ENCODE measurements at places on chromosomes 12 and 14.

- no peak for DNase-seq
Measured at GRCh38 chr12:85955127-85955526, 81.0 kb downstream of the NTS start.

DNA sequence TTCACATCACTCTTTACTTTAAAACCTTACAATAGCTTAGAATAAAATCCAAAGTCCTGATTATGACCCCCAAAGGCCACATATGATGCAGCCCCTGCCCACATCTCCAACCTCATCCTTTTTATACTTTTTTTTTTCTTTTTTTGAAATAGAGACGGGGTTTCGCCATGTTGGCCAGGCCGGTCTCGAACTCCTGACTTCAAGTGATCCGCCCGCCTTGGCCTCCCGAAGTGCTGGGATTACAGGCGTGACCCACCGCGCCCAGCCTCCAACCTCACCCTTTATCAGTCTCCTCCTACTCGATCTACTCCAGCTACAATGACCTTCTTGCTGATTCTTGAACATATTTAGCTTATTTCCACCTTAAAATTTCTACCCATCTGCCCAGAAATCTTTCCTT lies 1.2 kb upstream of the MAPKAPK5 start:
- no peak for DNase-seq

- DNase-seq = no peak
Measured at GRCh38 chr12:96985515-96986362, 78.7 kb downstream of the NEDD1 start.

DNA sequence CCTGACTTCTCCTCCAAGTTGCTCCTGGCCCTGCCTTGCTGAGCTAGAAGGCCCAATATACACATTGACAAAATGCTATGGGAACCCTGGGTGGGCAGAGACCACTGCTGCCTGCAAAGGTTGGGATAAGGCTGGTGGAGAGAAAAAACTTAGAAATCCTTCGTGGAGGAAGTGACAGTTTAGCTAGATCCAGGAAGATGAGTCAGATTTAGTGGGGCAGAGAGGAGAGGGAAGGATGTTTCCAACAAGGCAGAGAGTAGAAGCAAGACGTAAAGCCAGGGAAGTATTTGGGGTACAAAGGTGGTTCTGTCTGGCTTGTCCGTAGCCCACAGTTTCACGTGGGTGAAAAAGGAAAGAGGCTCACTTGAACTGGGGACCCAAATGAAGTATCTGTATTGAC lies 69.0 kb upstream of the CLMN start:
- no peak for DNase-seq

DNA sequence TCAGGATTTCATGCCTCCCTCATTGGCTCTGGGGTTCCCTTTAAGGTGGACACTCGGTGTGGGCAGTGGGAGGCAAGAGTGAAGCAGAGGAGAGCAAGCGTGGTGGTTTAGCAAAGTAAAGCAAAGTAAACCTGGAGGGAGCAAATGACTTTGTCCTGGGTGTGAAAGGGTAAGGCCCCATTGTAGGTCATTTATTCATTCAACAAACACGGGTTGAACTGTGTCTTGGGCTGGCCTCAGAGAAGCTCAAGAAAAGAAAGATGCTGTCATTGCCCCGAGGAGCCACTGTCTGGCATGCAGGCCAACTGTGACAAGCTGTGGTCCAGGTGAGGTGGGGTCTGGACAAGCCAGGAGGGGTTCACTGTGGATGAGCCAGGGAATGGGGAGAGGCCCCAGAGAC lies 68.9 kb upstream of the DLK1 start:
- no peak for DNase-seq

GRCh38 chr14:34348592-34348991 lies 113.4 kb downstream of the SPTSSA start:
- no peak for DNase-seq

DNA sequence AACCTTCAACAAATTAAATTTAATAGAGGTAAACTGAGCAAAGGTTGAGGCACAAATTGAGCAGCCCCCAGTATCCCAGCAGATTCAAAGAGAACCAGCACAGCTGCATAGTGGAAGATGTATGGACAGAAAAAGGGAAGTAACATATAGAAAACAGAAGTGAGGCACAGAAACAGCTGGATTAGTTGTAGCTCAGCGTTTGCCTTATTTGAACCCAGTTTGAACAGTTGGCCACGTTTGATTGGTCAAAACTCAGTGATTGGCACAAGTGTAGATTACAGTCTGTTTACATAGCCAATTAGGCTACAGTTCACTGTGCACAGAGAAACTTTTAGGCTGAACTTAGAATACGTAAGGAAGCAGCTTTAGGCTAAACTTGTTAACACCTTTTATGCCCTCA lies 315.5 kb downstream of the RMST start:
- DNase-seq = no peak

DNA sequence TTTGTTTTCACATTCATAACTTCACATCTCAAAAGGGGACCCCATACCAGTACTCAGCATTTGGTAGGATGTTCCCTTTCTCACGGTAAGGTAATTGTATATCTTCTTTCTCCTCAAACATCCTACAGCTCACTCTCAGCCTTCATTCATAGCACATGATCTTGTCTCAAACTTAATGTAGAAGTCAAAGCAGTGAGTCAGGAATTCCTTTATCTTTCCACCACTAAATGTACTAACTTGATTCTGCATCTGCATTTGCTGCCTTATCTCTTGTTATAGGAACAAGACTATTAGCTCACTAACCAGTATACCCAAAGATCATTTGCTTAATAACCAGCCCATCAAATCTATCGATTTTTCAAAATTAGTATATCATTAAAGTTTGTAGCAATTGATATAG lies 22.9 kb downstream of the CPSF2 start:
- no peak for DNase-seq

- no peak for DNase-seq
Measured at GRCh38 chr14:49755378-49755777, 12.6 kb upstream of the KLHDC2 start.

- no peak for DNase-seq
Measured at GRCh38 chr12:40146800-40147797, 41.2 kb upstream of the SLC2A13 start.
